Frontal cortex (tissue), 4 donors: ENCODE measurements at places on chromosomes 11 and 22. TPM values are rescaled to one million over a fixed set of nuclear protein-coding genes. Genes with fewer than 3 reads are reported as not detected.

ARRB1 gene
- total RNA-seq: 60.3 TPM

- DNase-seq: no peak
These were observed 60.5 kb downstream of the IGLL1 start for GRCh38 chr22:23519442-23520157.

GRCh38 chr22:36129486-36130388, 30.8 kb downstream of the APOL3 start:
- no peak for DNase-seq

GRCh38 chr11:61512435-61512834, 3.9 kb downstream of the LRRC10B start:
- no peak for DNase-seq

BATF2 gene
- not detected for total RNA-seq

- DNase-seq: no peak
These were observed 13.3 kb downstream of the PATZ1 start for GRCh38 chr22:31332886-31333285.

GRCh38 chr11:118547132-118547531, 16.1 kb downstream of the TMEM25 start:
- DNase-seq: no peak

DNA sequence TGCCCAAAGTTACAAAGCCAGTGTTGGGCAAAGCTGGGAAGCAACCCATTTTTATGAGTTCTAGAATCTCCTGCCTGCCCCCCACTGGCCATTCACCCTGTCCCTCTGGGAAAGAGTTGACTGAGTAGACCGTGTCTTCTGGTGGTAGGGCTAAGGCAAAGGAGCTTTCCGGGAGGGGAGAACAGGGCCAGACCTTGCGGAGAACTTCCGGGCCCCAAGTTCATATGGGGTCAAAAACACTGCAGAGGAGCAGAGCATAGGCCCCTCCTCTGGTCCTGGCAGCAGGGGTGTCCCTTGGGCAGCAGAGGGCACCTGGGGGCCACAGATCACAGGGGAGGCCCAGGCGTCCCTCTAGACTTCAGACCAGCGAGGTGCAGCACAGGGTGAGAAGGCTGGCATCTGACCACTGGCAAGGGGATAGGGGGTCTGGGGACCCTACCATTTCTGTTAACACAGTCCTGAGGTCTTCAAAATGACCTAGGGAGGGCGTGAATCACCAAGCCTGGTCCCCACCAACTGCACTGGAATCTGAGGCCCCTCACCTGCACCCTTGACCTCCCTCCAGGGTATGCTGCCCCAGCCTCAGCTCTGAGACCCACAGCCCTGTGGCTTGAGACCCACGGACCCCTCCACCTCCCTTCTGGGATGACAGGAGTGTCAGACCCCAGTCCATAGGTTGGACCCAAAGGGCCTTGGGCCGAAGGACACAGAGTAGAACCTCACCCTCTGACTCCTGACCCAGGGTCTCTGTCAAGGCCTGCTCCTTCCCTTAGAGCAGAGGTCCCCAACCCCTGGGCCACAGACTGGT, 1.3 kb upstream of the ARAP1 start:
- no peak for DNase-seq

DNA sequence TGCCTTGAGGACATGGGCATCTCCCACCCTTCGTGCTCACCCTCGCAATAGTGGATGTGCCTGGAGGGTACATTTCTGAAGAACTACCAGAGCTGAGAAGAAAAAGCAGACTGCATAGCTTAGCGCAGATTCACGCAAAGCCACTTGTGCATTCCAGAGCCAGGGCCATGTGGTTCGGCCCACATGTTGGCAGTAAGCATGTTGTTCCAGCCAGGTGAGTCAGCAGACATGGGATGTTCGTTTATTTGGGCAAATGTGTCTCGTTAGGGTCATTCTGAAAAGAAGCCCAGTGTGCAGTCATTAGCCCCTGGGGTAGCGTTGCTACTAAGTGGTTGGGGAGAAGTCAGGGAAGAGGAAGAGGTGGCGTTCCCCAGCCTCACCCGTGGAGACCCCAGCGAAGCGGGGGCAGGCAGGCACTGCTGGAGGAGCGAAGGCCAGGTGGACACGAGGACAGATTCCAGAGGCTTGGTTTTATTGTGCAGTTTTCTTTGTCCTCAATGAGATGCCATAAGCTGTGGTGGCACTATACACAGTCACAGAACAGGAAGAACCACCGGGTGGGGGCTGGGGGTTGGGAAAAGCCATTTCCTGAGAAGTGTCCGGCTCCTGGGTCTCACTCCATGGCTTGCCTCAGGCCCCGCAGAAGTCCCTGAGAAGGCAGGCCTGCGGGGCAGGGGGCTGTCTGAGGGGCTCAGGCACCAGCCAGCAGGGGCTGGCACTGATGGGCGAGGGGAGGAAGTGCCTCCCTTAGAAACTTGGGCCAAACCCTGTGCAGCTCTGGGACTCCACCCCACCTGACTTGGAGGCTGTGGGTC, 5.0 kb downstream of the THY1 start:
- DNase-seq: no peak

- no peak for DNase-seq
These were observed 359.3 kb downstream of the CADM1 start for GRCh38 chr11:115144914-115145313.

TRIM48 gene
- total RNA-seq: not detected

GRCh38 chr11:116927163-116927974, 89.9 kb upstream of the APOA1 start:
- no peak for DNase-seq

DNA sequence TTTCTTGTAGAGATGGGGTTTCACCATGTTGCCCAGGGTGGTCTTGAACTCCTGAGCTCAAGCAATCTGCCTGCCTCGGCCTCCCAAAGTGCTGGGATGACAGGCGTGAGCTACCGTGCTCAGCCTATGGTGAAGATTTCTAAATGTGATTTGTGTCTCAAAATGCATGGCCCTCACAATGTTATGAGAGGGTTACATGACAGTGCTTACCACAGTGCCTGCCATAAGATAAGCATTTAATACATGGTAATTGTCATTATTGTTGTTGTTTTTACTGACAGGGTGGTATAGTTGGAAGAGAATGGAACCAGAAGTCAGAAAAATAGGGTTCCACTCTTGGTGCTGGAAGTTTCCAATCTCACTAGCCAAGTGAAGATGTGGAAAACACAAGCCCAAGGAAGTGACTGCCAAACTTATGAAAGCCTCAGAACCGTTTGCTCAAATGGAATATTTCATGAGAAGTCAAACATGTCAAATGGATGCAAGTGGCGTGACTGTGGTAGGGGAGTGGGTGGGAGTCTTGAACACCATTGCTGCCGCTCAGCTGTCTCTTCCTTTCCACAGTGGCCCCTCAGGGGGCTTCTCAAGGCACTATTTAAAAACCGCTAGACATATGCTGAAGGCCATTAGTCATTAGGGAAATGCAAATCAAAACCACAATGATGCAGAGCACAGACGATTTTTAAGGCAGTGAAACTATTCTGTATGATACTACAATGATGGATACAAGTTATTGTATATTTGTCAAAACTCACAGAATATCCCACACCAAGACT, 29.1 kb upstream of the LMO2 start:
- DNase-seq: no peak

DNA sequence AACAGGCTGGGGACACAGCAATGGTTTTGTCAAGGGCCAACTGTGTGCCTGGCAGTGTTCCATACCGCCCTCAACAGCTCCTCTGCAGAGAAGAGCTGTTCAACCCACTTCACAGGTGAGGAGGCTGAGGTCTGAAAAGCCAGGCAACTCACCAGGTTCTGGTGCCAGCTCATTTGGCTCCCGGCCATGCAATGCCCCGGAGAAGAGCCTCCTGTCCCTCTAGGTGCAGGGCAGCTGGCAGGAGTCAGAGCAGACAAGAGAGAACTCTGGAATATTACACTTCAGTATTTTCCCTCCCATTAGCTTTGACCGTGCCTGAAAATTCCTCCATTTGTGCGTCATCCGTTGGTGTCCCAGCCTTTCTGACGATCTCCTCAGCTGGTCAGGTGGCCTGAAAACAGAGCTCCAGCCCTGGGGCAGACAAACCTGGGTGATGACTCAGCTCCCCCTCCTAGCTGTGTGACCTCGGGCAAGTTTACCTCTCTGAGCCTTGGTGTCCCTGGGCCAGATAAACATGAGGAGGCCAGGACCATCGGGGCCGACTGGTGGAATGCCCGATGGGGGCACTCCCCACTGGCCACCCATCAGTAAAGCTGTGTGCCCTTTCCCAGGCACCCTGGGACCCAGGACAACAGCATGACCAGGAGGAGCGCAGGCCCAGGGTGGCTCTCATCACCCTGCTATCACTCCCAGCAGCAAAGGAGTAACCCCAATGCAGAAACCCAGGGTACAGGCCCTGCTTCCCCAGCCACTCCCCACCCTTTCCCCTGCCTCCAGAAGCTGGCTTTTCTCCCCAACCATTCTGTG, 9.6 kb upstream of the C1QTNF6 start:
- DNase-seq: no peak

IL18 gene
- 0.82 TPM for total RNA-seq

DNA sequence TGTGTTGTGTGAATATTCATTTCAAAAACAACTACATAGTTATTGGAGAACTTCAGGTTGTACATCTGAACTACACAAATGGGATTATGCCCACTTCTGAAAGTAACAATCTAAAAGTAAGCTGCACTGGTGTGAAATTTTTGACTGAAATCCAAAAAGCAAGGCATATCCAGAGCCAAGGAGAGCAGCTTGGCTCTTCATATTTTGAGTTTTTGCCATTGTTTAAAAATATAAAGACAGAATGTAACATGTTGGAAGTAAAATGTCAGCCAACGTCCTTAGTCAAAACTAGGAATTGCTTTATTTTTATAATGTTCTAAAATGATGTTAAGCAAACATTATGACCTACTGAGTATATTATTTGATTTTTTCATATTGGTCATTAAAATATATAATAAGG, 45.8 kb upstream of the NOX4 start:
- DNase-seq: no peak

DNA sequence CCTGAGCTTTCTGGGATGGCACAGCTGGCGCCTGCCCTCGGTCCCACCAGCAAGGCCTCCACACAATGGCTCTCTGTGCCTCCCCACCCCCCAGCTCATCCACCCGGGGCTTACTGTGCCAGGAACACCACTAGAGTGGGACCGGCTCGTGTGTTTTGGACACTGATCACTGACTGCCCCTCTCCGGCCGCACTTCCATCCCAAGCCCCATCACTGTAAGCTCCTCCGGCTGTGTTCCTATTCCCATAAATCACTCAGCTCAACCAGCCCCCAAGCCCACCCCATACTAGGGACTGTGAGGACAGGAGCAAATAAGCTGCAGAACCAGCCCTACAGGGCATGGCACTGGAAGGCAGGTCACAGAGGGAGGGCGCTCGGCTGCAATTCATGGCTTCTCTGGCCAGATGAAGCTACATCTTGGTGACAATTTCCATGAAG, 7.3 kb downstream of the APBB1 start:
- no peak for DNase-seq
